ENCODE measurements at places on chromosomes 2 and 18. TPM values are rescaled to one million over a fixed set of nuclear protein-coding genes. Genes with fewer than 3 reads are reported as not detected.
A peak's percentile ranks its signal among the peaks of the same experiment; 100 is the strongest.

DNA sequence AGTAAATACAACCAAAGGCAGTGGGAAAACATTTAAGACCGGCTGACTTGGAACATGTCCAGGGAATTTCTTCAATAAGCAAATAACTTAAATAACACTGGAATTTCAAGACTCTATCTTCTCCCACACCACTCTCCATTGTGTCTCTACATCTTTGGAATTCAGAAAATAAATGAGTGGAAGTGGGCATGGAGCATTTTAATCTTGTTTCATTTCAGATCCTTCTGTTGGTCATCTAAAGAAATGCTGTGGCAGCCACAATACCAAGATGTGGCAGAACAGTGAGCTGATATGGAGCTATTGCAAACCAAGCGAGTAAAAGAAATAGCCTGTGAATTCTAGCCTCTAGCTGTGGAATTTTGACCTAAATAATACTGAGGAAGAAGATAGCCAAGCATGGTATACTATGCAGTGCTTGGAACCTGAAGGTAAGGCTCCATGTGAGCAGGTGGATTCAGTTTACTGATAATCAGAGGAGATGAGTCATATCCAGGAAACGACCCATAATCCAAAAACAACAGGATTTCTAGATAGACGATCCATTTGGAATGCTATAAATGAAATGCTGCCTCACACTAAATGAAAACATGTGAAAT, 157.1 kb upstream of the SCN7A start:
- DNase-seq, result no peak

GRCh38 chr2:205482399-205483081, 199.8 kb upstream of the NRP2 start:
- no peak for DNase-seq

TMEM198 gene
- total RNA-seq, result 1.8 TPM

- no peak for DNase-seq
These were observed 431.6 kb downstream of the MEIS1 start for GRCh38 chr2:66866331-66867062.

ALPG gene
- not detected for total RNA-seq

DNA sequence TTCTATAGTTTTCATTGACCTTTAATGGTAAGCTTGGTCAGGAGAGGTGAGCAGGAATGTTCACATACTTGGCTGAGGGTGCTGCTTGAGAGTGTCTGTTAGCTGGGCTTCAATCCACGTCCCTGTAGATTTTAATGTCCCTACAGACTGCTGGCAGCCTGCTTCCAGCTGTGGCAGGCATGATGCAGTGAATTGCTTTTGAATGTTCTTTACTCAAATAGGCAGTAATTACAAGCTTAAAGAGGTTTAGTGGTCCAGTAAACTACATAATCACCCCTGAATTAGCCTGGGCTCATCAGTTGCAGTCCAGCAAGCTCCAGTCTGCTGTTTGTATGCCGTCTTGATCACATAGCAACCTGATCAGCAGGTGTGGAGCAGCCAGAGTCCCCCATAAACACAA, 102.1 kb downstream of the MEIS1 start:
- no peak for DNase-seq

- no peak for DNase-seq
These were observed 35.2 kb downstream of the TMEM163 start for GRCh38 chr2:134683561-134684112.

PREB gene
- total RNA-seq, result 52.9 TPM

DNA sequence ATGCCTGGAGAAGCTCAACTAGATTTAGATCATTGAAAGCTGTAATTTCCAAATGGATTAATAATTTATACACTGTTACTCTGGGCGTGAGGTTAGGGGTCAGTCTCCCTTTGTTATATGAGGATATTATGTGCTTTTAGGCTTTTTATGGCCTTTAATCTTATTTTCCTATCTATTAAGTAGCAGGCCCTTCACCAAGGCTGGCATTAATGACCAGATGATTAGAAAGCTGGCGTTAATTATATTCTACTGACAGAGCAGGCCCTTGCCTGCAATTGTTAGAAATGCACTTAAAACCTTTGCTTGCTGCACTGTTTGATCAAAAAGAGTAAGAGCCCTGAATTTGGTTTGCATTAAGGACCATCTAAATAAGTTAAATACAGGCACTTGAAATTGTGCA, 75.3 kb downstream of the EPAS1 start:
- no peak for DNase-seq

- DNase-seq, result no peak
These were observed 495 bp upstream of the GULP1 start for GRCh38 chr2:188291142-188291616.

DNA sequence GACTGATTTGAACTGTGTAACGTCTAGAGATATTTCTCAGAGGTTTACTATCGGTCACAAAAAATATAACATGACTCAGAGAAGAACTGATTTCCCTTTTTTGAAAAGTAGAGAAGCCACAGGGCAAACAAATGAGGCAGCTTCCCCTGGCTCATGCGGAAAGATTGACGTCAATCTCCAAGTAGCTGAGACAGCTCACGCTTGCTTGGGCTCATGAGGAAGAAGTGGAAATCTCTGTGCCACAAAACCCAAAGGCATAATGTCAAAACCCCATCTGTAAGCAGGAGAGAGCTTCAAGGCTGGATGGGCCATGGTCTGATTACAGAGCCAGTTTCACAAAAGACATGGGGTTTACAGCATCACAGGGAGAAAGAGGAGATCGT, 188.1 kb downstream of the ARL4C start:
- peak; percentile 81 for DNase-seq

DNA sequence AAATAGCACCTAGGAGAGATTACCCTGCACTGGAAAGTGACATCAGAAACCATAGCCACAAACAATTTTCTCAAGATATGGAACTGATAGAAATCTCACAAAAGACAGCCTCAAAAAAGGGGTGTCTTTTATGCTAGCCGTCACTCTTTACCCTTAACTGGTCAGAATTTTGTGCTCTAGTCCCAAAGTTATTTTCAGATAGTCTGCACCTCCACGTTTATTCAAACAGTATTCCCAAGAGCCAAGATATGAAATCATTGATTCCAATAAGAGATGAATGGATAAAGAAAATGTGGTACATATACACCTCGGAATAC, 23.5 kb upstream of the PMAIP1 start:
- DNase-seq, result no peak

DES gene
- total RNA-seq, result not detected

DNA sequence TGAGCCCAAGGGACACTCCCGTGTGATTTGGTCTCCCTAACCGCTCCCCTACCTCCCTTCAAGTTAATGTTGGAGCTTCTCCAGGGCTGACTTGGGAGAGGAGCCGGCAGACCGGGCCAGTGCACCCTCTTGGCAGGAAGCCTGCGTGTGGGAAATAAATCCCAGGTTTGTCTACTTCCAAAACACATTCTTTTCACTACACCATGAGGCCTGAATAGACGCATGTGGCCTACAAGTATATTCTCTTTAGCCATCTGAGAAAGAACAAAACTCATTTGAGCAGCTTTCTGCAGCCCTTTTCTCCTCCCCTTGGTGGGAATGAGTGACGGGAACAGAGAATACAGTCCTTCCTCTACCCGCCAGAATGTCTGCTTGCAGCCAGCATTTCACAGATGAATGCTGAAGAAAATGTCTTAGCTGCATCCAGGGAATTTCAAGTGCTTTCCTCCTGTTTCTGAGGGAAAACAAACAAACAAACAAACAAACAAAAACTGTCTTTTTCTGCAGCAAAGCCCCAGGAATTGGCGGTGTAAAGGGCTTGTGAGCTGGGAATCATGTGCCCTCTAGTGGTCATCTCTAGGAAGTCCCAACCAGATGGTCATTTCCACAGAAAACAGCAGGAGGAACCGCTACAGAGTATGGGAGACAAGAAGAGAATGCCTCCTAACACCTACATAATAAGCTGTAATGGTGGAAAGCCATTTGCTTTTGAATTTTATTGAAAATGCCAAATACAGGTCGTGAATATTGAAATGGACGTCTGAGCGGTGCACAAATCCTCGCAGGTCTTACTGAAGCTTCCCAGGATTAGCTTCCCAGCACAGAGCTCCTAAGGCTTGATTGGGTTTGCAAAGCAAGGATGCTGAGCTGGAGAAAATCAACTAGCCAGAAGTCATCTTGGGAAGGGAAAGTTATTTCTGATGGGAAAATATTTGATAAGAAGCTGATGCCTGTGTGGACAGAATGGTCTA, 41.2 kb upstream of the DAPL1 start:
- DNase-seq, result no peak

CD302 gene
- total RNA-seq, result 0.19 TPM

UGT1A3 gene
- not detected for total RNA-seq

DNA sequence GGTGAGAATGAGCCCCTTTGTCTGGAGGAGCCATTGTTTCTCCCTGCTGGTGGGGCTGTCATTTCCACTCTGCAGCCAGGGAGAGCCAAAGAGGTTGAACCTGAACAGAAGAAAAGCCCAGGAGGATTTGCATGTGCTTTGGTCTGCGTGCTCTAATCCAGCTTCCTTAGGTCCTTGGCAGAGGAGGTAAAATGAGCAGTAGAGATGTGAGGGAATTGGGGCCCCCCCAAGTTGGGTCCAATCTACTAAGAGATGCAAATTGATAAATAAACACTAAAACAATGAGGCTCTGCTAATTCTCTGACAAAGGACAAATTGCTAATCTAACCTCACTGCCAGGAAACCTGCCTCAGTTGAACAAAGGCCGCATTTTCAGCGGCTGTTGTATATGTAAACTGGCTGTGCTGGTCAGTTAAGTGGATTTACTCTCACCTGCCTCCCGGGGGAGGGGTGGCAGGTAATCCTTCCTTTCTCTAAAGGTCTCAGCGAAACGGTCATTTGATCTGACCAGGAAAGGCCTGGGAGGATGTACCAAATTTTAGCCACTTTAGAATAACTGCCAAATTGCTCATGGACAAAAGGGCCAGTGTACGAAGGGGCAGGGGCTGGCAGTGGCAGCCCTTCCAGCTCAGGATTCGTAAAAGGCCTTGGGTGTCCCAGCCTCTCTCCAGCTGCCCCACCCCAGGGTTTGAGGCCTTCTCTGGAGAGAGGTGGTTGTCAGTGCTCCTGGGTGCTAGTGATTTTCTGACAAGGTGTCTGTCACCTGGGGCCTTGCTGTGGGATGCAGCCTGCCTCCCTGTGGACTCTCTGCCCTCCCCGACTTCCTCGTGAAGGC, 193.6 kb downstream of the MIB1 start:
- DNase-seq, result no peak
